ENCODE measurements at places on chromosomes 7 and 10.
A peak's percentile ranks its signal among the peaks of the same experiment; 100 is the strongest.

- no peak for DNase-seq
These were observed 19.1 kb upstream of the DNAAF5 start for GRCh38 chr7:707296-708000.

DNA sequence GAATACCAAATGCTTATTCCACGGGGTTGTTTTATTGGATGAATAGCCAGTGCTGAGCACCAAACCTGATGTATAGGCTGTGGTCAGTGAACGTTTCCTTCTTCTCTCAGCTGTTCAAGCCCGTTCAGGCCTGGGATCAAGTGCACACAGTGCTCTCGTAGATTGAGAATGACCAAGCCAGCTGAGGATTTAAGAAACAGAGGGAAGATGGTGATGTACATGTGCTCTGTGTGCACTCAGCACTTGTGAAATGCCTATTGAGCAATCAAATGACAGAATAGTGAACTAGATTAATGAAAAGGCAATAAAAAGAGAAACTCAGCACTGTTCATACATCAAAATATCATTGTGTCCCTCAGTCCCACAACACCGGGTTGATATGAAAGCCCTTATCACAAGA is 302.5 kb downstream of the BMPER start:
- DNase-seq: no peak

- DNase-seq: no peak
These were observed 129.1 kb downstream of the SND1 start for GRCh38 chr7:127781081-127781480.

DNA sequence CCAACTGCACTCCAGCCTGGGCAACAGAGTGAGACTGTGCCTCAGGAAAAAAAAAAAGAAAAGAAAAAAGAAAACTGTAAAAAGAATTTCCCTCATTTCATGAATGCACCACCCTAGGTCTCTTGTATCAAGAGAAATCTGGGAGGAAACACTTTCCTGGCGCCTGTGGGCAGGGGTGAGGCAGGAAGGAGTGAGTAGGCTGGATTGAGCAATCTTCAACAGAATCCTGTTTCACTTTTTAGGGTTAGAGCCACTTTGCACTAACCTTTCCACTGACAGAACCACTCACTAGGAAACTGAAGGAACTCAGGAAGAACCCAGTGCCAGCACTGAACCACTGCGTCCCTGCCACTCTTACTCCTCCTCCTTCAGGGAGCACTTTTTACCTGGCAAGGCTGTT is 282.1 kb downstream of the CCDC3 start:
- no peak for DNase-seq

DNA sequence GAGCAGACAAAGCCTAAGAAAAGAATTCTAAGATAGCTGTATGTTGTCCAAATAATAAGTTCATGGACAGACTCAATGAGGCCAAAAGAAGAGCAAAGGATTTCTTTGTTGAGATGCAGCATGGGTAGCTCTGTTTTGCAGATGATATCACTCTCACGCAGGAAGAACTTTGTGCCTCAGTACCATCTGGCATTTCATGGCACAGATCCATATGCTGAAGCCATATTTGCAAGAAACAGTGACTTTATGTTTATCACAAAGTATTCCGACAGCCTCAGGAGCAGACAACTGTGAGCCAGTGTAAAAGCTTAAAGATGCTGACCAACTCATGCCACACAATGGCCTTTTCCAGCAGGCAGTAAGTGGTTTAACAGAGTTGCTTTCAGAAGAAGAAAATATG is 45.5 kb upstream of the RNF148 start:
- DNase-seq: no peak

- no peak for DNase-seq
These were observed 36.6 kb upstream of the CREB5 start for GRCh38 chr7:28375729-28376128.

GRCh38 chr10:50992972-50993766 is 81.1 kb upstream of the PRKG1 start:
- no peak for DNase-seq

GRCh38 chr10:117126034-117126433 is 12.0 kb downstream of the VAX1 start:
- no peak for DNase-seq

DNA sequence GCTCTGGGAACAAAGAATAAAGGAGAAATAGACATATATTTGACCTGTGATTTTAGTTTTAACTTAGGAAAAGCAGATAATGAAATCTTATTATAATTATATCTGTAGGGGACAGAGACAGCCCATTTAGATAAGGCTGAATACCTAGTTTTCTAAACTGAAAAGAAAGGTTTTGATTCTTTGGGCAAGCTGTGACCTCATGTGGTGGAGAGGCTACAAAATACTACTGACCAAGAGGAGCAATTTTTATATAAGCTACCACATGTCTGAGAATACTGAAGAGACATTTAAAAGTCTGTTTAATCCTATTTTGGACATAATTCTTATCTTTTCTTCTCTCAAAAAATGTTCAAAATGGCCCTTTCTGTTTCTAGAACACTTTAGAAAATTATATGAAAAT is 271.0 kb downstream of the MTERF1 start:
- DNase-seq: no peak

DNA sequence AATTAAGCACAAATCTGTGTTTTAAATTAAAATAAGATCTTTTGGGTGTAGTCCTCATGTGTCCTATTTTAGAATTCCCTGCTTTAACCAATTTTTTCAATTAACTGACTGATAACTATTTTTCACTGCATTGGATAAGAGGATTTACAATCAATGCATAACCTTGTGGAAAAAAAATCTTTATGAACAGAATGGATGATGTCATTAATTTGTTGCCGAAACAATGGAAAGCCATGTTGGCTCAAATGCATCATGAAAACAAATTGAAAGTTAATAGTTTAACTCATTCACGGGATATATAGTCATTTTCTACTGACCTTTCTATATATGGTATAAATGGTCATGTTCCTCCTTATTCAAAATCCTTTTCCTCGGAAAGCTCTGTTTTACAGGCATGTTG is 82.3 kb downstream of the PRLHR start:
- no peak for DNase-seq

- no peak for DNase-seq
These were observed 10.9 kb upstream of the GDF2 start for GRCh38 chr10:47311193-47311931.

- peak; percentile 6 for DNase-seq
These were observed 75.4 kb upstream of the PDSS1 start for GRCh38 chr10:26621889-26622711.

GRCh38 chr7:80087051-80087770 is 47.4 kb upstream of the GNAI1 start:
- DNase-seq: no peak

DNA sequence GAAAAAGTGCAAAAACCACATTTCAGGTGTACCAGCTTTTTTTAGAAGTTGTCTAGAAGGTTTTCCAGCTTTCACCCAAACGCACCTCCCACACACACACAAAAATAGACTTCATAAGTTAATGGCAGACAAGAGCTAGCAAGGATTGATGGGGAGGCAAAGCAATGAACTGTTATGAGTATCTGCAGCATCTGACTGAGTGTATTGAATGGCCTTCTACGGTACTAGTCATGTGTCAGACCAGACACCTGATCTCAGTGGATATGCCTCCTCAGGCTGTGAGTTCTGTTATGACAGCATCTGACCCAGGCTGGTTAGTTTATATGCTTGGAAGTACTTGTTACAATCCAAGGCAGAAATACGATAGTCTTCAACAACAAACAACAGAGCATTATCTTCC is 406.1 kb upstream of the AUTS2 start:
- DNase-seq: no peak

DNA sequence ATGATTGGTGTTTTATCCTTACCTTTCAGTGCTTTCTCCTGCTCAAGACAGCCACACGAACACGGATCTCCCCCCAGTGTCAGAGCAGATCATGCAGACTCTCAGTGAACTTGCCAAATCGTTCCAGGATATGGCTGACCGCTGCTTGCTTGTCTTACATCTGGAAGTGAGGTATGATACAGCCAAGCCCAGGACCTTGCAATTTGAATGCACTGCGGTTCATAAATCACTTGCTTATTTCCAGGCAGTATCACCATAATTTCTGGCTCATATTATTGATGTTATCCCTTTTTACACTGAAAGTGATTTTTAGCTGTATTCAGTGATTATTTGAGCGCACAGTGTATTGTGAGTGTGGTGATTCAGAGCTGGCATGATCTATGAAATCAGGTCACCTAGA is 129.7 kb upstream of the LRGUK start:
- DNase-seq: no peak

- DNase-seq: no peak
These were observed 598.5 kb downstream of the SORCS3 start for GRCh38 chr10:105239311-105240219.

DNA sequence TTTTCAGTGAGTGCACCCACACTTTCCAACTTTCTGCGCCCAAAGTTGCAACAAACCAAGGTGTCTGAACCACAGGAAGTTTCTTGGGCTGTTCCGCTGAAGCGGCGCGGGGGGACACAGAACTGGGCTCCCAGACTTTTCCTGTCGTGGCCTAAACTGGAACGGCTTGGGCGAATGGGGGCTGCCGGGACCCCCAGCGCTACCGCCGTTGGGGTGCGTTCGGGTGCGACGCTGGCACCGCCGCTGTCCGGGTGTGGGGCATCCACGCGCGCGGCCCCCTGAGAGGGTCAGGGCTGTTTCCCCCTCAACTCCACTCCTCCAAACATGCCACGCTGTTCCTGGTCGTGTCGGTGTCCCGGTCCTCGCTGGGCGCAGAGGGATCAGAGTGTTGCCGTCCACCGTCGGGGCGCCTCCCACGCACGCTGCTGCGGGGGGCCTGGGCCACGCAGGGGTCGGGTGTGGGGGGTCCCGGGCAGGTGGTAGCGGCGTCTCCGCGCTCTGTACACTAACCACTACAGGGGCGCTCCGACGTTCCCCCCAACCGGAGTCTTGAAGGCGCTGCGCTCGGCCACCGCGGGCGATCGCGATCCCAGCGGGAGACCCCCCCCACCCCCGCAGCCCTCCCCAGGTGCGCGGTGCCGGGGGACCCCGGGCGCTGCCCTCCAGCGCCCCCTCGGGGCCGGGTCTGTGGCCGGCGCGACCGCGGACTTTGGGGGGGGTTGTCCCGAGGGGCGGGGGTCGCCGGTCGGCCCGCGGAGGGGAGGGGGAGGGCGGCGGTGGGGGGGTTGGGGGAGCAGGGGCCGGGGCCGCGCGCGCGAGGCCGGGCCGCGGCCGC is 2.2 kb upstream of the CUX1 start:
- no peak for DNase-seq

DNA sequence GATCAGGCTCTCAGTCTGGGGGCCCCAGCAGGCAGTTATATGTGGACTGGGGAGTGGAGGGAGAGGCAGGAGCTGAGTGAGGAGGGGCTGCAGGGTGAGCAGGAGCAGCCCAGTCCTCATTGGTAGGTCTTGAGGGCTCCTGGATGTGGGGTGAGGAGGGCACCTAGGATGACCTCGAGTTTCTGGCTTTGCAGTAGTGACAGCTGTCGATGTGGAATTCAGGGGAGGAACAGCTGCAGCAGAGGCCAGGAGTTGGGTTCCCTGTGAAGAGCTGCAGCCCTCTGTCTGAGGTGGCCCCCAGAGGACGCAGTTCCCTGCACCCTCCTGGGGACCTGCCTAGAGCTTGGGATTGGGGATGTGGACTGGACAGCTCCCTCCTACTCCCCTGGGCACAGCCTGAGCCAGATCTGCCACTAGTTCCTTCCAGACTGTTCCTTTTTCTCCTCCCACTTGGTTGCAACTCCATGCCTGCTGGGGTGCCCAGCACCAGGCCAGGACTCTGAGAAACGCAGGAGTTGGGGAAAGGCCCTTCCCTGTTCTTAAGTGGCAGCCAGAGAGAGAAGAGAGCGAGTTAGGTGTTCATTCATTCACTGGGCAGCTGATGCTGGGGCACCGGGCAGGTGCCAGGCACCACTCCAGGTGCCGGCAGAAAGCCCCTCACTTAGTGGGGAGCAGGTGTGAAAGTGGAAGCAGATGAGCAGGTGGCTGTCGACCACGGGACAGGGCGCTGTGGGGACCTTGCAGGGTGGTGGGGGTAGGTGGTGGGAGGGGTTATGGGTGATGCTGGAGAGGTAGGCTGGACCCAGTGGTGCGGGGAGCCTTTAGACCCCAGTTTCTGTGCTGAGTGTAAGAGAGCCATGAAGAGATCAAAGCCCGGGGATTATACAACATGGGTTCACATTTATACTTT is 57.9 kb downstream of the PRF1 start:
- DNase-seq: no peak

DNA sequence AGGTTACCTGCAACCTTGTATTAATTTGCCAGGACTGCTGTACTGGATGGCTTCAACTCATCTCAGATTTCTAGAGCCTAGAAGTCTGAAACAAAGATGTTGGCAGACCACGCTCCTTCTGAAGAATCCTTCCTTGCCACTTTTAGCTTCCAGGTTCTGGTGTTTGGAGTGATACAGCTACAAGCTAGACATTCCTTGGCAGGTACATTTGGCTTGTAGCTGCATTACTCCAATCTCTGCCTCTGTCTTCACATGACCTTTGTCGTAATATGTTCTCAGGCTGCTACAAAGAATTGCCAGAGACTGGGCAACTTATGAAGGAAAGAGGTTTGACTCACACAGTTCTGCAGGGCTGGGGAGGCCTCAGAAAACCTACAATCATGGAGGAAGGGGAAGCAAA is 146.3 kb downstream of the GALNT17 start:
- DNase-seq: no peak

GRCh38 chr7:1698201-1698600 is 28.1 kb downstream of the ELFN1 start:
- no peak for DNase-seq

DNA sequence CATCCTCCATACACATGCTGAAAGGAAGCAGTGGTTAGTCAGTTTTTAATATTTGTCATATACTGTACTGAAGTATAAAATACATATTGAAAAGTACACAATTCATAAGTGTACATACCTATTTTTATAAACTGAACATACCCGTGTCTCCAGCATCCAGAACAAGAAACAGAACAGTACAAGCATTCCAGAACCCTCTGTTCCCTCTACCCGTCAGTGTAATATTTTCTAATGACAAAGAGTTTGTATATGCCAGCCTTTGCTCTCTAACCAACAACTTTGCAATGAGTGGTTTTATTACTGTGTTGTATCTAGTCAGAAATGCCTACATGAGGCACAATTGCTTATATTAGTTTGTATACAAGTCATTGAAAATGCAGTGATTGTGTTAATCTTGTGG is 18.7 kb upstream of the RAB18 start:
- DNase-seq: no peak

GRCh38 chr7:92246360-92247101 is 757 bp downstream of the ANKIB1 start:
- peak; percentile 6 for DNase-seq

GRCh38 chr10:30169342-30169741 is 110.0 kb upstream of the JCAD start:
- DNase-seq: no peak

- DNase-seq: no peak
These were observed 1.2 kb upstream of the ARPC1B start for GRCh38 chr7:99373091-99374066.
